Stimulated activated CD8-positive, alpha-beta memory T cell treated with anti-CD3 and anti-CD28 coated beads, Interleukin-4, amount 100 ng/mL, for 1 hour (primary cell): ENCODE measurements at places on chromosomes 7 and 10.

- DNase-seq, result no peak
Measured at GRCh38 chr7:132183781-132184380, 392.4 kb downstream of the PLXNA4 start.

- no peak for DNase-seq
Measured at GRCh38 chr10:130729876-130730275, 581.6 kb downstream of the TCERG1L start.

DNA sequence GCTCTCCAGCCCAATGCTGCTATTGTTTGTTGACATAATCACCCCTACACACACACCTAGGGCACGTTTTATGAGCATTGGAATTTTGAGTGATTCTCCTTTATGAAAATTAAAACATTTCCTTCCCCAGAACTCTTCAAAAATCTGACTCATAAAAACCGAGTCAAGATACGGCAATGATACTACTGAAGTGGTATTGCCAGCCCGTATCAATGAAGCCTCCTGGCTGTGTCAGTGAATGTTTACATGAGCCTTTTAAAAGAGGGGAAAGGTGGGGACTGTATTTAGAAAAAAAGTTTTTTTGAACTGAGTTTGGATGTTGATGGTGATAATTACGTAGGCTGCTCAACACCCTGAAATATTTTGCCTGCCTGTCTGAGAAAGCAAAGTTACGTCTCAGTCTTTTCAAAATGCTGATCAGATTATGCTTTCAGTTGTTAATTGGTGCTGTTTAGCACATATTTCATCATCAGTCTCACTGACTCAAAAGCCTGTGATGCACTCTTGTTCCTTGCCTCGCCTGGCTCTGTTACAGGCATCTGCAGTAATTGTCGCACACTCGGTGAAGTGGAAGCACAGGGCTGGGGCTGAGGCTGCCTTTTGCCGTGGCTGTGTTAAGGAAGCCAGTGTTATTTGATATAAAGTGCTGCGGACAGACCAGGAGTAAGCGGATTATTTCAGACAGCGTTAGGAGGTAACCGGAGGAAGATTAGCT, 157.4 kb upstream of the TCF7L2 start:
- DNase-seq, result no peak

GRCh38 chr10:19772972-19773371, 43.3 kb upstream of the PLXDC2 start:
- DNase-seq, result no peak

- no peak for DNase-seq
Measured at GRCh38 chr10:5970066-5970465, 7.3 kb downstream of the IL15RA start.

DNA sequence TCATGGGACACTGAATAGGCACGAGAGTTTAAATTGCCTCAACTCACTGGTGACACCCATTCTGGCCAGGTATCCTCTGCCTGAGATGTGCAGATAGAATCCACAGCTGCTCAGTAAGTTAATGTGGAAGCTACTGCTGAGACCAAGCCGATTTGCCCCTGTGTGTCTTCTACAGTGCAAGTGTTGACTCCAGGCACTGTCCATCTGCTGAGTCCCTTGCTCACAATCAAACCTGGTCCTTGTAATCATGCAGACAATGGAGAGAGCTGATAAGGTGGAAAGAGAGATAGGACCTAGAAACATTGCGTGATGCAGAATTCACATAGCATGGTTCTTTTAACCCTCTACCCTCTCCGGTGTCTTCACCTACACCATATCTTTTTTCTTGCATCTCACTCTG, 101.4 kb downstream of the ITGB8 start:
- no peak for DNase-seq

DNA sequence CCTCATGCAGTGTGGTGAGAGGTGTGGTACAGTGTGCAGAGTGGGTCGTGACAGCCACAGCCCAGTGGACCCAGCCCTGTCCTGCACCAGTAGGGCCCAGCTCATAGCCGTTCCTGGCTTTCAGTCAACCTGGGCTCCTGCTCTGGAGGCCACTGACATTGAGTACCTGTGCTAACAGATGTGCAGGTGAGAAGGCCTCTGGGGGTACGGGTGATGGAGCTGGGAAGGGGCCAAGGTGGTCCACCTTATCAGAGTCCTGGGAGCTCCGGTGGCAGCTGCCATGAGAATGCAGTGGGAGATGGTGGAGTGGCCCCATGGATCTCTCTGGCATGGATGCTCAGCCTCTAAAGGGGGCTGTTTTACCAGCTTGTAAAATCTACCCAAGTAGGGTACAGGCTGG, 6.1 kb upstream of the TBRG4 start:
- DNase-seq, result no peak

DNA sequence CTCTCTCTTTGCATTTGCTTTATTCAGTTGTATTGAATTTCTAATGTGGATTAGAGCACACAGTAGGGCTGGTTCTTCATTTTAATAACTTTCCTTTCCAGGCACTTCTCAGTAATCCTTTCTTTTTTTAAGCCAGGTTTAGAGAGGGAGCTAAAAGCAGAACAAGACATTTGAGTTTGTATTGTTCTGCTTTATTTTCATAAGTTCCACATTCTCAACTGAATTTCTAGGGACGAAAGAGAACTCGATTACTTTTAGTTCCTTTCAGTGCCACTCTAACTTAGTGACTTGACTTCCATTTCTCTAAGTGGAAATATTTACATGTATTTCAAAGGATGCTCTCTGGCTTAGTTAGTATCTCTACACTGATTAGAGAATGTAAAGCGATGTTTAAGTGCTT, 145.6 kb downstream of the EXOC4 start:
- no peak for DNase-seq

DNA sequence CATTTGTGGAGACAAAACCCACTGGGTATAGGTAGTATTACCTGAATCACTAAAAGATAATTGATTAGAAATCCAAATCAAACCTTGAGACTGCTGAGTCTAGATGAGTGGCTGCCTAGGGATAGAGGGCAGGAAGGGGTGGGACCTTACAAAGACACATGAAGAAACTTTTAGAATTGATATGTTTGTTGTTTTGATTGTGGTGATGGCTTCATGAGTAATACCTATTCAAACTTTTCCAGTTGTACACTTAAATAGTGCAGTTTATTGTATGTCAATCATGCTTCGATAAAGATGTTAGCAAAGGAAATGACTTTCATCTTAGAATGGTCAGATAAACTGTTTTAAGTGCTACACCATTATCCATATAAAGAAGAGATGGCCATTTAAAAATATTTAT, 188.7 kb upstream of the KAT6B start:
- no peak for DNase-seq

DNA sequence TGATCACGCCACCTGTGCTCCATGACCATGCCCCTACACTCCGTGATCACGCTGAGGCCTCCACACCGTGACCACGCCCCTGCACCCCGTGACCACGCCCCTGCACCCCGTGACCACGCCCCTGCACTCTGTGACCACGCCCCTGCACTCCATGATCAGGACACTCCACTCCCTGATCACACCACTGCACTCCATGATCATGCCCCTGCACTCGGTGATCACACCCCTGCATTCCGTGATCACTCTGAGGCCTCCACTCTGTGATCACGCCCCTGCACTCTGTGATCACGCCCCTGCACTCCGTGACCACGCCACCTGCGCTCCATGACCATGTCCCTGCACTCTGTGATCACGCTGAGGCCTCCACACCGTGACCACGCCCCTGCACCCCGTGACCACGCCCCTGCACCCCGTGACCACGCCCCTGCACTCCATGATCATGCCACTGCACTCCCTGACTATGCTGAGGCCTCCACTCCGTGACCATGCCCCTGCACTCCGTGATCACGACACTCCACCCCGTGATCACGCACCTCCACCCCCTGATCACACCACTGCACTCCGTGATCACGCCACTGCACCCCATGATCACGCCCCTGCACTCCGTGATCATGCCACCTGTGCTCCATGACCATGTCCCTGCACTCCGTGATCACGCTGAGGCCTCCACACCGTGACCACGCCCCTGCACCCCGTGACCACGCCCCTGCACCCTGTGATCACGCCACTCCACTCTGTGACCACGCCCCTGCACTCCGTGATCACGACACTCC, 27.7 kb downstream of the STK32C start:
- DNase-seq, result no peak

GRCh38 chr10:86261941-86262687, 104.5 kb downstream of the GRID1 start:
- DNase-seq, result no peak

GRCh38 chr10:93462881-93463280, 19.3 kb downstream of the MYOF start:
- no peak for DNase-seq

- DNase-seq, result no peak
Measured at GRCh38 chr7:92769844-92770243, 66.5 kb downstream of the CDK6 start.

- DNase-seq, result no peak
Measured at GRCh38 chr10:90306187-90306586, 551.7 kb downstream of the HTR7 start.

DNA sequence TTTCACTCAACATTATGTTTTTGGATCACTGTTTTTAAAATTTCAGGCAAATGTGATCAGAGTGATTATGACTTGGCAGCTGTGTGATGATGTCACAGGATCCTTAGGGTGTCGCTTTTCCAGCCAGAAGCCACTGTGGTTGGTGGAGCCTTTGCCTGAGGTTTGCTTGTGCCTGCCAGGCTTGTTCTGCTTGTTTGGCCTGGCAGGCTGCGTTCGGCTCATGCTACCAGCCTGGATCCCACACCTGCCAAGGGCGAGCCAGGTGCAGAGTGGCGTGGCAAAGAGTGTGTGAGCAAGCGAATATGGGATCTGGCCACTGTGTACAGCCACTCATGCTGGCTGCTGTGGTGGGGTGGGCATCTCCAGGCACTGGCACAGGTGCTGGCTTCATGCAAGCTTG, 55.7 kb downstream of the ADK start:
- DNase-seq, result no peak

DNA sequence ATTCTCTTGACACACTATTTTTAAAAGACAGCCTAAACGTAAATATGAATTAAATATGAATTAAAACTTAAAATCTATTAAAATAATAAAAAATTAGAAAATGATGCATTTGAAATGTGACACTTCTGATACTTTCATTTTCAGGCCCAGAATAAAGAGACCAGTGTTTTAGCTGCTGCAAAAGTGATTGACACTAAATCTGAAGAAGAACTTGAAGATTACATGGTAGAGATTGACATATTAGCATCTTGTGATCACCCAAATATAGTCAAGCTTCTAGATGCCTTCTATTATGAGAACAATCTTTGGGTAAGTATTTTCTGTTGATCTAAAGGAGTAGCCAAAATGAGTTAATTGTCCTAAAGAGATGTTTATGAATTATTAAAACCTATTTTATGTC, 23.6 kb downstream of the SLK start:
- DNase-seq, result no peak

GRCh38 chr10:76085817-76086167, 654.4 kb downstream of the LRMDA start:
- no peak for DNase-seq

DNA sequence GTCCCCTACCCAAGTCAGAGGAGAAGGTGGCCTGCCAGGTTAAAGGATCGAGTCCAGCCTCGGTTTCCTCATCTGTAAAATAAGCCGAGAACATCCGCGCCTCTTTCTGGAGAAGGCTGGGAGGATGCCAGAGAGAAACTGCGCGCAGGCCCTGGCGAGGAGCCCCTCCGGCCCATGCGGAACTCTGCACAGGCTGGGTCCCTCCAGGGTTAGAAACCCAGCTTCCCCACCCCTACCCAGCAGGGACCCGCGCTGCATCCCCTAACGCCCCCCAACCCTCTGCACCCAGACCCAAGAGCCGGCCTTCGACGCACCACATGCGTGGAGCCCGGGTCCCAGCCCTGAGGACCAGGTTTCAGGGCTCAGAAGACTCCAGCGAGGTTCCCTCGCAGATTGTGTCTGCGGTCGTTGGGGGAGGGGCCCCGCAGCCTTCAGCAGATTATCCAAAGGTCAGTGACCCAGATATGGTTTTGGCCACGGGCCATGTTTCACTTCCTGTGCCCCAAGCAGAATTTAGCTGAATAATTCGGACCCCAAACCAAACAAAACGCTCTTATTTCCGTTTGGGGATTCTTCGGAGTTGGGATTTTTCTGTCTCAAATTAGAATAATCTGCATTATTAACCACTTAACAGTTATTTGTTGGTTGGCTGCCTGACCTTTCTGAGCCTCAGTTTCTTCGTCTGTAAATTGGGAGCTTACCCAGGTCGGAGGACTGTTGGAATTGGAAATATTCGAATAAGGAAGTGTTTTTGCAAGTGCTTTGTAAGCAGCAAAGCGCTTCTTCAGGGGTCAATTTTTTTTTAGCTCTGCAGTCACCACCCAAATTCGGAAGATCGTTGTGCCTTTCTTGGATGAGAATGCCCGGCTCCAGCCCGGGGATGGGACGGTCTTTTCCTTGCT, 167.7 kb downstream of the UBE2H start:
- no peak for DNase-seq

GRCh38 chr7:3588341-3588740, 287.3 kb downstream of the SDK1 start:
- DNase-seq, result no peak

DNA sequence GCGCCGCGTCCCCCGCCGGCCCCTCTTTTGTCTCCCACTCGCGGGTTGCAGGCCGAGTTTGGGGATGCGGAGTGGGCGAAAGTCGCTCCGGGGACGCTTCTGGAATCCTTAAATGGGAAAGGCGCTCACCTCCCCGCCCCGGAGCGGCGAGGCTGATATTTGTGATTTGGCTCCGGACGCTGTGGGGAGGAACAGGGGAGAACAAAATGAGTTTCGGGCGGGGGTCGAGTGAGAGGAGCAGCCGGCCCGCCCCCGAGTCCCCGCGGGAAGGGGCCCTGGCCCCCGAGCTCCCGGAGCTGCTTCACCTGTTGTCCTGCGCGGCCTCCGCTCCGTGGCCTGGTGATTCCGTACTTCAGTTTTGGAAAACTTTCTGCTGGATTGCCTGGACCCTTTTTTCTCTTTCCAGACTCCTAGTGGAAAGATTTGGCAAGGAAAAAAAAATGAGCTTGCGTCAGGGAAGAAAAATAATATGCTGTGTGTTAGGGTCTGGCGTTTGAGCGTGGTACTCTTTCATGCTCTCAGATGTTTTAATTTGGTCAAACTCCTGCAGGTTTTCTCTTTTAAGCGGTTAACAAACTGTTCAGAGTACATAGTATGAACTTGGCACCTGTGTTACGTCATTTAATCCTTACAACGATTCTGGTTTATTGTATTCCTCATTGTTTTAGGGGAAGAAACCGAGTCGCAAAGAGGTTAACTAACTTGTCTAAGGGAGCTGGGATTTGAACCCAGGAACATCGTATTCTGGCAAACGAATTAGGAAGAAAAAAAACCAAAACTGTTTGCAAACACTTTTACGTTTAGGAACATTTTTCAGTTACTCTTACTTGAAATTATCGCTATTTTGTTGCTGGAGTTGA, 924 bp downstream of the BMPR1A start:
- no peak for DNase-seq
